ENCODE measurements at places on chromosomes 4 and X.

DNA sequence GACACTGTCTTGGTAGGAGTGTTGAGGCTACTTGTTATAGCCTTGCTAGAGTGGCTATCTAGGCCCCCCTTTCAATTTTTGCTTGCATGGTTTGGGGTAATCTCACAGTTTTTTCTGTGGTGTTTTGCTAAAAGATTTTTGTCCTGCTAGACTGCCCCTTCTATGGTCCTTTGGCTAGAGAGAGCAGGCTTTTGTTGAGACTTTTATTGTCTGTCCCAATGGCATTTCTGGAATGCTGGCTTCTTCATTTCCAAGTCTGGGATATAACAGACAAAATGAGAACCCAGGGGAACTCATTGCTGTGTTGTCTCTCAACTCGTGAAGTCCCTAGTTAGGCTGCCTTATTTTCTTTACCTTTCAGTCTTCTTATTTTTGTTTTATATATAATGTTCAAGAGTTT, 160.2 kb upstream of the ZC4H2 start:
- no peak for DNase-seq

DNA sequence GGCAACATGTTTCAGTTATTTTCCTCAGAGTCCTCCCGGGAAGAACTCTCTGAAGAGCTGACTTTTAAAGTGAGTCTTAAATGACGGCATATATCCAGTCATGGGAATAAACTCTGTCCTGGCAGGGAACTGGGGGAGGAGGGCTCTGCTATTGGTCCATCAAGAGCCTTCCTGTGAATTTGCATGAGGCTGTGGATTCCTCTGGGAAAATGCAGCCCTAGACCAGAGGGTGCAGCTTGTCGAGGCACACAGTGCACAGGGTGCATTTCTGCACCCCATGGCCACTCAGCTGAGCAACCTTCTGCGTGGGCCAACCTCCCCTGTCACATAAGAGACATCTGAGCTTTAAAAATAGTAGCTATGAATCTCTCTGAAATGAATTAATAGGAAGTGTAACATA, 360.0 kb downstream of the GALNTL6 start:
- DNase-seq, result no peak

DNA sequence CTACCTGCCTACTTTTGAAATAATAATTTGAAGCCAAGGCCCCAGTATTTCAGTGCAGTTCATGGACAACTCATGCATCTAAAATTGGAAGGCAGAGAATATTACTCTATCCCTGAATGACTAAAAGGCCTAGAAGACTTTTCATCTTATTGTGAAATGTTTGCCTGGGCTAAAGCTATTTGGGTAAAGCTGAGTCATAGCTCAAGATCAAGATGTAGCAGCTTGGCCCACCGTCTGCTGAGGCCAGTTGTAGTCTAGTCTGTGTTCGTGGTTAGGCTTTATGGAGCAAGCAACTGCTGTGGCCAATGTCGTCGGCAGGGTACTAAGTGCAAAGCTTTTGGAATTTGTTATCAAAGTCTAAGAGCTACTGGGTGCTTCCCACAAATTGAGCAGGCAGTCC, 929.1 kb downstream of the RAB28 start:
- DNase-seq, result no peak

DNA sequence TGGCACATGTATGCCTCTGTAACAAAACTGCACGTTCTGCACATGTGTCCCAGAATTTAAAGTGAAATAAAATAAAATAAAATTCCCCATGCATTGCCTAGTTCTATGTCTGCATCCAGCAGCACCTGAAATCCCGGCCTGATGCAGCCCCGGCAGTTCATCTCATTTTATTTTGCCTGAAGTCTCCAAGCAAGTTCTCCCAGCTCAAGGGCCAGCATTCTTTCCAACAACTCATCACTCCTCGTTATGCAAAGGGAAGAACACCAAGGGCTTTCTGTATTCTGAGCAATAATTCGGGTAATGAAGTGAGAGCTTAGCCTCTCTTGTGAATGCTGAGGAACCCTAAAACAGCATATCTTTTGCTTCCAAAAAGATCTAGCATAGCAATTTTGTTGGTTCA, 2.7 kb downstream of the ENPP6 start:
- DNase-seq, result no peak

GRCh38 chr4:151022586-151022985, 7.5 kb upstream of the LRBA start:
- no peak for DNase-seq

GRCh38 chr4:17309567-17310268, 202.2 kb downstream of the QDPR start:
- no peak for DNase-seq

DNA sequence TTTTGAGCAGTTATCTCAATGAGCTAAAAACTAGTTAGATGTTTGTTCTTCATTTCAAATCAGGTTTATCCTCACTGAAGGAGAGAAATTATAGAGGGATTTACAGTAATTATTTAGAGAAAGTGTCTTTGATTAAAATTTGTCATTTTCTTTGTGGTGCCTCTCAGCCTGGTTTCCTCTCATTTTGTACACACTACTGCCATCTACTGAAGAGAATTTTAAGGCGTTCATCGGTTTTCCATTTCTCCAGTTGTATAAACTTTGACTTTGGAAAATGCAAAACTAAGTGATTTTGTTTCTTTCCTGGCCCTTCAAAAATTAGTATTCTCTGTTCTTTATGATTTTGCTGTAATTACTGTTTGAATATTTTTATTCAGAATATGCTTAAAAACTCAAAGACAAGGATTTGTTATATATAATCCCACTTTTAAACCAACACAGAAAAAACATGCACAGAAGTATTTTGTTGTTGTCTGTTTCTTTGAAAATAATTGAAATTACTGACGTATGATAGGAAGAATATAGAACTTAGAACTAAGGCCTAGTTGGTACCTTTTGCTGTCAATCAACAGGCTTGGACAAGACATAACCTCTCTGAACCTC, 34.4 kb upstream of the ANXA3 start:
- no peak for DNase-seq

- no peak for DNase-seq
These were observed 78.0 kb upstream of the CCDC160 start for GRCh38 chrX:134158821-134159512.

DNA sequence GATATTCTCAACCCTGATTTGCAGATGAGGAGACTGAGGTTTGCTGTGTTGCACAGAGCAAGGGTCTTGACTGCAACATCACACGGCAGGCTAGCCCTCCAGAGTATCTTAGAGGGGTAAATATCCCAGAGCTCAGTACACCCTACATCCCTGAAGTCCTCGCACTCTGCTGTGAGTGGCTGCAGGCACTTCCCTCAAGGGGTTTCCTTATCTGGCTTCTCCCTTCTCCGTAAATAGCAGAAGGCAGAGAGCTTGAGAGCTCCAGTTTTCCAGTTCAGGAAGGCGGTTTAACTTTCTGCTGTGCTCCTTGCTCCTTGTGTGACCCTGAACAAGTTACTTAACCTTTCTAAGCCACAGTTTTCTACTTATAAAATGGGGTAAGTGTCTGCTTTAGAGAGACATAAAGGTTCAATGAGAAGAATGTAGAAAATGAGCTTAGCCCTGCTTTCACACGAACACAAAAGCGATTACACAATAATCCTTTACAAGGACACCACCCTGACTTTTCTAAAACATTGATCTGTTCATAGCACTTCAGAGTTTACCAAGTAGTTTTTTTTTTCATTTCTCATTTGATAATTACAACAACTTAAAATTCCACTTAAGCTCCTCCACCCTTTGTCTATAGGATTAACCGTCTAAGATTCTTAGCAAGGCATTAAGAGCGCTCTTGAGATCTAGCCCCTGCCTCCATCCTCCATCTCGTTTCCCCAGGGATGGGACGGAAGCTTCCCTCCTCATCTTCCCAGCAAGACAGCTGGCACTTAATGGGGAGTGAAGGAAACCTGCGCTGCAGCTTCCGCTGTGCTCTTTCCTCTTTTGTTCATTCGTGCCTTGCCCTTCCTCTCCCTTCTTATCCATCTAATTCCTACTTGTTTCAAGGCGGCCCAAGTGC, 68.4 kb downstream of the TAPT1 start:
- DNase-seq, result no peak

DNA sequence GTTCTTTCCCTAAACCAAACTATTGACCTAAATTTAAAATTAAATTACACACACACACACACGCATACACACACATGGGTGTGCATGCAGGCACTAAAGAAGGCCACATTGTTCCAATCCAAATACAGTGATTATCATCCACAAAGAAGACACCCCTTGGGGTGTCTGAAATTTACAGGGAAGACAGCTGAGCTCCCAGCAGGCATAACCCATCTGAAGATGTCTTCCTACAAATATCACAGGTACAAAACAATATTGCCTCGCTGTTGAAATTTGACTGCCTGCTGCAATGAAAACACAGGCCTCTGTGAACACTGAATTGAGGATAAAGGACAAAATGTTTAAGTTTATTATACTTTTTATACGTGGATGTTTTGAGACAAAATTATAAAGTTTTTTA, 50.2 kb upstream of the SLC7A11 start:
- no peak for DNase-seq

DNA sequence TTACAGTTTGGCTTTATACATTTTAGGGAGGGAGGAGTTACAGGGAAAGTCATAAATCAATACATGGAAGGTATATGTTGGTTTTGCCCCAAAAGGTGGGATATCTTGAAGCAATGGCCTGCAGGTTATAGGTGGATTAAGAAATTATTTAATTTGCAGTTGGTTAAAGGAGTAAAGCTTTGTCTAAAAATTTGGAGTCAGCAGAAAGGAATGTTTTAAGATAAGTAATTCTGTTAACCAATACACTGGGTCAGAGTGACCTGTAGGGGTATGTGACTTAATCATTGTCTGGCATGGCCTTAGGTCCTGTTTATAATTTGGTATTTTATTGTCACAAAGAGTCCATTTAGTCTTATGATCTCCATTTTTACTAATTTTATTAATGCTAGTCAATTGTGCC, 115.0 kb downstream of the AGTR2 start:
- DNase-seq, result no peak

- DNase-seq, result no peak
These were observed 922.1 kb downstream of the RAB28 start for GRCh38 chr4:12562021-12562420.

GRCh38 chr4:155407480-155407879, 30.7 kb upstream of the MAP9 start:
- DNase-seq, result no peak

GRCh38 chr4:48799157-48799556, 19.1 kb upstream of the FRYL start:
- no peak for DNase-seq

GRCh38 chr4:16582526-16582925, 315.9 kb downstream of the LDB2 start:
- no peak for DNase-seq

DNA sequence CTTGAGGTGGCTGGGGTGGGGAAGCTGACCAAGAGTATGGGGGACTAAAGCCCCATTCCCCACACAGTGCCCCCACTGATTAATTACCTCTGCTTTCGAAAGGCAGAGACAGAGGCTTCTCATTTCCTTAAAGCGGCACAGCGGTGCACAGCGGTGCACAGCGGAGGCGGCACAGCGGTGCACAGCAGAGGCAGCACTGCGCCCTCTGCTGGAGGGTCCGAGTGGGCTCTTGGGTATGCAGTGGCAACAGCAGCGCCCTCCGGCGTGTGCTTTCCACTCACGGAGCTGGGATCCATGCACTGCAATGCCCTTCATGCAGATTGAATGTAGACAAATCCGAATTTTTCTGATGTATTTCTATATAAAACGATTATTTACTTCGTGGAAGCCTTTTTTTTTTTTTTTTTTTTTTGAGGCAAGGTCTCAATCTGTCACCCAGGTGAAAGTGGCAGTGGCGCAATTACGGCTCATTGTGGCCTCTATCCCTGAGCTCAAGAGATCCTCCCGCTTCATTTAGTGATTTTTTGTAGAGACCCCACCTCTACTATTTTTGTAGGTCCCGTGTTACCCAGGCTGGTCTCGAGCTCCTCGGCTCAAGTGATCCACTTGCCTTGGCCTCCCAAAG, 19.7 kb upstream of the PRPS2 start:
- DNase-seq, result peak; percentile 26

DNA sequence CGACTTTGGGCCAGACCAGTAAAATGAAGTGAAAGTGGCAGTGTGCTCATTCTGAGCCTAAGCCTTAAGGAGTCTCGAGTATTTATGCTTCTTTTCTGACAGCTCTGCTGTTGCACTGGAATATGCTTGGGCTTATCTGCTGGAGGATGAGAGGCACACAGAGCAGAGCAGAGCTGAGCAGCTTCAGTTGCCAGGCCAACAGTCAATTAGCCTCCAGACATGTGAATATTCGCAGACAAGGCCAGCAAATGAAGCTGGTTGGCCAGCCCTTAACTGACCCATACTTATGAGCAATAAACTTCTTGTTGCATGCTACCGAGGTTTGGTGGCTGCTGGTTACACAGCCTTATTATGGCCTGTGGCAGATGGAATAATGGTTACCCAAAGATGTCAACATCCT, 203.0 kb upstream of the GEMIN8 start:
- no peak for DNase-seq

GRCh38 chr4:108247387-108248049, 78.8 kb upstream of the LEF1 start:
- no peak for DNase-seq

GRCh38 chr4:97309121-97309520, 834.2 kb downstream of the STPG2 start:
- no peak for DNase-seq

DNA sequence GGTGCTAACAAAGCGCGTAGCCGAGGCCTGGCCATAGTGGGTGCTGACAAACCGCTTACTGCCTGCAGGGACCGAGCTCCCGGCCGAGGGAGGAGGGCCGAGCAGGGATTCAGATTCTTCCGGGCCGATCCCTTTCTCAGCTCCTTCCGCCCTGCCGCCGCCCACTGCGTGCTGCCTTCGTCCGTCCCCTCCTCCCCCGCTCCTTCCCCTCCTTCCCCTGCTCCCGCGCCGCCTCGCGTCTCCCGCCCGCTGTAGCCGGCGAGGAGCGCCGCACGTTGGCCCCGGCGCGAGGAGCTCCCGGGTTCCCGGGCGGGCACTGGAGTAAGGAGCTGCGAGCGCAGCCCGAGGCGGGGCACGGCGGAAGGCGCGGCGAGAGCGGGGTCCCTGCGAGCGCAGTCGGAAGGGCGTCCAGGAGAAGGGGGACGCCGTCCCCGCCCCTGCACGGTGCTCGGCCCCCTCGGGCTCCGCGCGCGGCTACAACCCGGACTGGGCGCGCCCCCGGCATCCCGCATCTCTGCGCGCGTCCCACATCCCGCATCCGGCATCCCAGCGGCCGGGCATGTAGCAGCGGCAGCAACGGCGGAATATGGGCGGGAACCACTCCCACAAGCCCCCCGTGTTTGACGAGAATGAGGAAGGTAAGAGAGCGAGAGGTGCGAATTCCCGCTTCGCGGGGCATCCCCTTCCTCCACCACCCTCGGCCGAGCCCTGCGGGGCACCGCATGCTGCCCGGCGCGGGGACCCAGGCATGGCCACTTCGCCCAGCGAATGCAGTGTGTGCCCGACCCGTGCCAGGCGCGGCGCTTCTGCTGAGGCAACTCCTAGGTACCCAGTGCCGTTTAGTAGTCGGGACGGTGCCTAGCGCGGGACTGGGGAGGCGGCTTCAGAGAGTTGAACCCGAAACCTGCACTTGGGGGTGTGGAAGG, at the start of gene STK32B:
STK32B (plus strand) TSS at position 203 of the 926 bp plus-strand sequence.
- no peak for DNase-seq

Data from stimulated activated CD8-positive, alpha-beta memory T cell treated with anti-CD3 and anti-CD28 coated beads, Interleukin-4, amount 100 ng/mL, for 4 hours (primary cell).